ENCODE measurements at places on chromosomes 3 and 15.

DNA sequence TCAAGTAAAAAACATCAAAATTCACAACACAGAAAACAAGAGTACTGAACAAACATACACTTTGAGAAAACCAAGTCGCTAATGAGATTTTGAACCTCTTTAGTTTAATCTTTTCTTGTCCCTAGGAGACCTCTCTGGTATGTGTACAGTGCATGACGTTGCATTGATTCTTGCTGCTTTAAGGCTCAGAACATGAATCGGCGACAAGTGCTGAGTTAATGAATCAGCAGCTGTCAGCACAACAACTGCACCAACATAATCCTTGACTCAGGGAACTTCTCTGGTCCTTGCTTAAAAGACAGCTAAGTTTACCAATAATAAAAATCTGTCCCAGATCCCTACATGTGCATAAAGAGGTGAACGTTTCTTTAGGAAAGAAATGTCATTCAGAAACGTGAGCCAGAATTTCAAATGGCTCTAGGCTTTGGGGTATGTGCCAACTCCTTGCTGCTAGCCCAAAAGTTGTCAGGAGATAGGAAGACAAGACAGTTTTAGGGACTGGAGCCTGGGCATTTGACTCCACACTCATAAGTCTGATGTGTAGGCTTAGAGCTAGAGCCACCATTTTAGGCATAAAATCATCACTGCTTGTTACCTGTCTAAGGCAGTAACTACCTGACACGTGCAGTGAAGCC lies 86.9 kb downstream of the IL5RA start:
- DNase-seq, result no peak

DNA sequence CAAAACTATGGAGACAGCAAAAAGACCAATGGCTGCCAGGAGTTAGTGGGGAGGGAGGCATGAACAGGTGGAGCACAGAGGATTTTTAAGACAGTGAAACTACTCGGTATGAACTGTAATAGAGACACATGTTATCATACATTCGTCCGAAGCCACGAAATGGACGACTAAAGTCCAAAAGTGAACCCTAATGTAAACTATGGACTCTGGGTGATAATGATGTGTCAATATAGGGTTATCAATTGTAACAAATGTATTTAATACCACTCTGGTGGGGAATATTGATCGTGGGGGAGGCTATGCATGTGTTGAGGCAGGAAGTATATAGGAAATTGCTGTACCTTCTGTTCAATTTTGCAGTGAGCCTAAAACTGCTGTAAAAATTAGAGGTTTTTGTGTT lies 107.0 kb downstream of the CPN2 start:
- no peak for DNase-seq

GRCh38 chr3:12879191-12879815 lies 37.9 kb upstream of the RPL32 start:
- DNase-seq, result no peak

GRCh38 chr3:168141405-168141998 lies 45.8 kb upstream of the GOLIM4 start:
- no peak for DNase-seq

- DNase-seq, result no peak
These were observed 50.0 kb downstream of the TUBGCP4 start for GRCh38 chr15:43420876-43421275.

DNA sequence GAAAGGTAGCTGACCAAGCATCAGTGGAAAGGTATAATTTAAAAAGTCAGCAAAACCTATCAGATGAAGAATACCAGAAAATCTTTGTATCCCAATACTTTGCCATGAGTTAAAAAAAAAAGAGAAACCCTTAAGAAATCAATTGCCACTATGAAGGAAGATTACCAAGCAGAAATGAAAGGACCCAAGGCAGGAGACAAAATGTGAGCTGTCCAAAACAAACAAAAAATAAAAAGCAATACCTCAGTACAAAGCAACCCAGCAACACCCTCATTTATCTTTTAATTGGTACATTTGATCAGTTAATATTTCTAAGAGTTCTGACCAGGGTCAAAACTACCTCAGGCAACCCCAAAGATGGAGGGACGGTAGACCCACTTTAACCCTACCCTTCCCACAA lies 65.3 kb downstream of the MOBP start:
- no peak for DNase-seq

- no peak for DNase-seq
These were observed 1.1 kb downstream of the ARMC8 start for GRCh38 chr3:138188013-138188730.

DNA sequence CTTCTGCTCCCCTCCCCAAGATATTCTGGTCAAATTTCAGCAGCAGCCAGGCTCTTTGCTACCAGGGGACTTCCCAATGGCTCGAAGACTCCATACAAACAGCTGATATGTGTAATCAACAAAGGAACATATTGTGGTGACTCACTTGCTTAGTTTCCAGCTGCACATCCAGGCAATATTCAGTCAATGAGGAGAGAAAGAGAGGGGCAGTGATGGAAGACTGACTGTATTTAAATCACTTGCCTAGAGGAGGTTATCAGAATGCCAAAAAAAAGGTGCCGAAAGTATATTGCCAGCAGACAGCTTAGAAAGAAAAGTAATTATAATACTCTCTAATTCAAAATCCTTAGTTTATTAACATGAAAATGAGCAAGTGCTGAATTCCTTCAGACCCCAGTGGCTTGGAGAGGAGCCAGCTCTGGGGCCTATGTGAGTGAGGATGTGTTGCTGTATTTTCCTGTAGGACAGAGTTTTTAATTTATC lies 236.5 kb downstream of the LRTM1 start:
- DNase-seq, result peak; percentile 12

Measured in thyroid gland (tissue), 4 donors.